Panc1 (cell line): ENCODE measurements at places on chromosomes 7 and 10.

DNA sequence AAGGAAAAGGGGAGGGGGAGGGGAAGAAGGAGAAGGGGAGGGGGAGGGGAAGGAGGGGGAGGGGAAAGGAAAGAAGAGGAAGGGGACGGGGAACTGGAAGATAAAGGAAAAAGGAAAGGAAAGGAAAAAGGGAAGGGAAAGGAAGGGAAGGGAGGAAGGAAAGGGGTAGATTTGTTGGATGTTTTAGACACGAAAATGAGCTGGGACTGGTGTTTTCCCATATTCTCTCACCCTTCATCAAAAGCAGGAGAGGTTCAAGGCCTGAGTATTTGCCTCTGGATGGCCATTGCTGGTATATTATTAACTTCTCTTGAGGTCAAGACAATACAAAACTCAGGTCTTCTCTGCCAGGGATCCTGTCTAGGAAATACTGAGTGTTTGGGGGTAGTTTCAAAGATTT, 652.7 kb downstream of the ANKRD7 start:
- DNase-seq: no peak

- DNase-seq: no peak
Observed at GRCh38 chr10:81179805-81180452, 642.2 kb downstream of the SH2D4B start.

DNA sequence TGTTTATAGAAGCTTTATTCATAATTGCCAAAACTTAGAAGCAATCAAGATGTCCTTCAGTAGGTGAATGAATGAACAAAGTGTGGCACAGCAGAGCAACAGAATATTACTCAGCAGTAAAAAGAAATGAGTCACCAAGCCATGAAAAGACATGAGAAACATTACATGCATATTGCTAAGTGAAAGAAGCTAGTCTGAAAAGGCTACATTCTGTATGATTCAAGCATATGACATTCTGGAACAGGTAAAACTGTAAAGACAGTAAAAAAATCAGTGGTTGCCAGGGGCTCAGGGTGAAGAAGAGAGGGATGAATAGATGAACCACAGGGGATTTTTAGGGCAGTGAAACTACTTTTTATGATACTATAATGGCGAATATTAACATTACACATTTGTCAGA, 80.9 kb upstream of the APBB1IP start:
- no peak for DNase-seq

- no peak for DNase-seq
Observed at GRCh38 chr7:93544691-93545090, 29.8 kb downstream of the CALCR start.

DNA sequence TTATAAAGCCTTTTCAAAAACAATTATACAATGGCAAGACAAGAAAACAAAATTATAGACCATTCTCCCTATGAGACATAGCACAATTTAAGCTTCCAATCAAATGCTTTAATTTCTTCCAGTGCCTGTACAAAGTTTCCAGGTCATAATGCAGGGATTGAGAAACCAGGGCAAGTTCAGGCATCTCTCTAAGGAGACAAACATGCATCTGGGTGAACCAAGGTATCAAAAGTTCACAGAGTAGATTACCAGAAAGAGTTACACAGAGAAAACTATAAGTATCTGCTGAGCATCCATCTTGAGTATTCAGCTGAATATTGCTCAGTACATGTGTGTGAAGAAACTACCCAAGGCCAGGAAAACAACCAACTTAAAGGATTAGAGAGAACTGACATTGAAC, 89.1 kb downstream of the COL28A1 start:
- DNase-seq: no peak

DNA sequence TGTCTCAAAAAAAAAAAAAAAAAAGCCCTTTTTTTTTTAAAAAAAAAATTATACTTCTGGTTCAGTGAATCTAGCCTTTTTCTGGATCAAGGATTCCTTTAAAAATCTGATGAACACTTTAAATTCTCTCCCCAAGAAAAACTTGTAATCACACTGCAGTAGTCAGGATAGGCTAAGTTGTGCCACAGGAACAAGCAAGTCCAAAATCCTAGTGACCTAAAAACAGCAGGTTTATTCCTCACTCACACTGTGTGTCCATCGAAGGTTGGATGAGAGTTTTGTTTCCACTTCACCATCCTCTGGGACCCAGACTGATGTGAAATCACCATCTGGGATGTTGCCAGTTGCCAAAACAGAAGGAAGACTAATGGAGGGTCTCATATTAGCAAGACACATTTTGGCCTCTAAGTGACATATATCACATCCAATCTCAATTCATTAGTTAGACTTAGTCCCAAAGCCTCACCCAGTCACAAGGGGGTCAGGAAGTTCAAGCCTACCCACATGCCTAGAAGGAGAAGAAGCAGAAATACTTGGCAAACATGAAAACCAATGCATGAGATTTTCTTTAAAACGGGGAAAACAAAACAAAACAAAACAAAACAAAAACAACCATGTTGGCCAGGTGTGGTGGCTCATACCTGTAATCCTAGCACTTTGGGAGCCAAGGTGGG, 32.7 kb downstream of the CYP17A1 start:
- DNase-seq: no peak

DNA sequence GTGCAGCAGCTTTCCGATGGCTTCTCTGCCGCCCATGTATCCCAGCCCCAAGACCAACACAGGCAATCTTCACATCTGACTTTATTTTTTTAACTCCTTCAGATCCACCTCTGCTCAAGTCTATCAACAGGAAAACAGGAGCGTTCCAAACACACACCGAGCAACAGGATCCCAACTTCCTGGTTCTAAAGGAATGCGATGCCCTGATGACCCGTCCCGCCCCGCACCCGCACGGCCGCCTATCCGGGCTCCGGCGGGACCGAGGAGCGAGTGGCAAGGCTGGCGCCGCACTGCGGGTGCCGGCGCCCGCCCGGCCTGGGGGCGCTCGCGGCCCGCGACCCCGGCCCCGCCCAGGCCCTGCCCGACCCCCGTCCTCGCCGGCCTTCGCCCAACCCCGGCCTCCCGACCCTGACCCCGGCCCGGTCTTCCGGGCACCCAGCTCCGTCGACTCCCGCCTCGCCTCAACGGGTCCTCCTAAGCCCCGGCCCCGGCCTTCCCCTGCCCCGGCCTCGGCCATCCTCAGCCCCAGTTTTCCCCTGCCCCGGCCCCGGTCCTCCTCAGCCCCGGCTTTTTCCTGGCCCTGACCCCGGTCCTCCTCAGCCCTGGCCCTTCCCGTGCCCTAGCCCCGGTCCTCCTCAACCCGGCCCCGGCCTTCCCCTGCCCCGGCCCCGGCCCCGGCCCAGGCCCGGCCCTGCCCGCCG, 730 bp downstream of the LARP4B start:
- no peak for DNase-seq

- no peak for DNase-seq
Observed at GRCh38 chr10:119095640-119096039, 8.3 kb upstream of the DENND10 start.

DNA sequence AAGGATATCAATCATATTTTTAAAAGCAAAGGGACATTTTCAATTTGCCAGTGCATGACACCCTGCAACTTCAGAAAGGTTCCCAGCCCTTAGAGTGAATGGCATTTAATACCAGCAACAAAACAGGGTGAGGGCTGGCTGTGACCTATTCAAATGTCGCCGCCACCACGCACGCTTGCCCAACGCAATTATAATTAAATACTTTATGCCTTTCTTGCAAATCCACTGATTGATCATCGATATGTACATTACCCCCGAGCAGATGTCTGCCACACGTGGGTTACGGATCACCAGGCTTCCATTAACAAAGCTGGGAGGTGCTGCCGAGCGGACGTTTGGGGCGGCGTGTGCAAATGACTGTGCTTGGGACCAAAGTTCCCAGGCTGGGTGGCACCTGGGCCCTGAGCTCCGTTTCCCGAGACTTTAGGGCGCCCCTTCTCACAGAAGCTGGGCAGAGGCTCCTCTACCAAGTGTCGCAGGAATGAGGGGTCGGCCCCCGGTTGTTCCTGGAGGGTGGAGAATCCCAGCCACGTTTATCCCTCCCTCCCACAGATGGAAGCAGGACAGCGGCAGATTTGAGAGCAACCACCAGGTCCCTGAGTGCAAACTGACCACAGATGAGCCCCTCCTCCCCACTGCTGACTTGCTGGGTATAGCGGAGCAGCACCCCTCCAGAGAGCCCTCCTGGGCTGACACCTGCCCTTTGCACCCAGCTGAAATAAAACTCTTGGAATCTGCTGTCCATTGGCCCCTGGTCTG, 3.9 kb downstream of the FOXL3 start:
- no peak for DNase-seq

DNA sequence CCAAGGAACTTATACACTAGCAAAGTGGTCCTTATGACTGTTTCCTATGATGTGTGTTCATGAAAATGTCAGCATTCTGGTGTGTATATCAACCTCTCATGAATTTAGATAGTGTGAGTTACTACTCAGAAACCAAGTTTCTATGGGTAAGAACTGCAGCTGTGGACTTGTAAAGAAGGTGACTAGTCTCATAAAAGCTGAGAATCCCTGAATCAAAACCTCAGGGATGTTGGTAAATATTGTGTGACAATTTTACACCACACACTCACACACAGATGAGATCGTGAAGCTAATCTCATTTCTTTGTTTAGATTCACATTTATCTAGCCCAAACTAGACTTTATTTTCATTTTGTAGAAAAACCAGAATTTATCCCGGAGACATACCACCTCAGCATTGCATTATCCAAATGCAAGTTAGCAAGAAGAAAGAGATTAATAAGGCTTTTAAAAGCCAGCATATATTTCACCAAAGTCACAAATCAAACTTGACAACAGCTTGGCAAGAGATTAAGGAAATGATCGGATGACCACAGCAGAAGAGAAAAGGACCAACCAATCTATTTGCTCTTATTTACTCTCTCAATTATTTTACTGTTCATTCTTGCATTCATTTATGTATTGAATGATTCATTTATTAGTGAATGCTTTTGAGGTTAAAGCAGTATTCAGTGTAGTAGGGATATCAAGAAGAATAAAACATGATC, 92.9 kb downstream of the PLXDC2 start:
- no peak for DNase-seq

DNA sequence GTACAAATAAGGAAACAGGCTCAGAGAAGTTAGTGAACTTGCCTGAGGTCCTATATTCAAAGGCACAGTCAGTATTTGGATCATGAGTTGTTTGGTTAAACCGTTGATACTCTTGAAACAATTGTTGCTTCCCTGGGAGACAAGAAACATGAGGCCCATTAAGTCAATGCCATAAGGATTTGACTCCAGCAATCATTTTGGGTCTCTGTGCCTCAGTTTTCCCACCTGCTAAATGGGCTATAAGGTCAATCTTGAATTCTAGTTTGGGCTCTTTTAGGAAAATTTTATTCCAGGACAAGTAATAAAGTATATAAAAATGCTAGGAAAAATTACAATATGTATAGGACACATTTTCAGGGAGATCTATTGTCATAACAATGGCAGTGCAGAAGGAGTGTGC, 202.1 kb downstream of the TMEM26 start:
- DNase-seq: no peak

DNA sequence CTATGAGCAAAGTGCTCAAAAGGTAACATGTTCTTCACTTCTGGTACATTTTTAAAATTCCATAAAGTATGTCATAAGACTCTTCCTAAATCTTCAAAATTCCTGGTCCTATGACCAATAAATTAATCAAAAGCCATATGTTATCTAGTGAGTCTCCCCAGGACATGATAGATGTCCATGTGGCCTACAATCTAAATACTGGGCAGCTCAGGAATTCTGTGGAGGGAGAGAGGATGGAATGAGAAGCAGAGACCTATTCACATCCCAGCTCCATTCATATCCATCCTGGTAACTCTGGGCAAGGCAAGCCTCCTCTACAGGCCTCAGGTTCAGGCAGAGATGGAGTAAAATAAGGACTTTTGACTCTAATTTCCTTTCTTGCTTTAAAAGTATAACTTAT, 224.8 kb downstream of the MTERF1 start:
- DNase-seq: no peak

- no peak for DNase-seq
Observed at GRCh38 chr7:159229683-159230475, 85.2 kb upstream of the VIPR2 start.

DNA sequence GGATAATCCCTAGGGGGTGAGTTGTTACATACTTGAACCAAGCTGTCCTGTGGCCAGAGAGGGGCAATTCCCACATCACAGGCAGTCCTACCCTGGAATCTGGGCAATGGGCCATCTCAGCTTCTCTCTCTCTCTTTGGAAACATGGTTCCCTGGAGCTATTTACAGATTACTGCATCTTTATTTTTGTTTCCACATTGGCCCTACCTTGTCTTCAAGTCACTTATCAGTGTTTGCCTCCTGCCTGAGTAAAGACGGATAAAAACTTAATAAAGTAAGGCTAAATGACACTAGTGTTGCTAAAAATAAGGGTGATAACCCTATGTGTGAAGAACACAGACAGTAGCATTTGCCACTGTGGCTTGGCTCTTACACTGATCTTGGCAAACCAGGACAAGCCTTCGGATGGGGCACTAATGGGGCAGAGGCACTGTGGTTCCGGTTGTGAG, 228.2 kb downstream of the GFRA1 start:
- DNase-seq: no peak

GRCh38 chr10:21524526-21525366, 736 bp downstream of the SKIDA1 start:
- no peak for DNase-seq
